ENCODE measurements at places on chromosomes 2 and 18.

- DNase-seq: no peak
Observed at GRCh38 chr2:31365348-31365747, 49.2 kb downstream of the XDH start.

DNA sequence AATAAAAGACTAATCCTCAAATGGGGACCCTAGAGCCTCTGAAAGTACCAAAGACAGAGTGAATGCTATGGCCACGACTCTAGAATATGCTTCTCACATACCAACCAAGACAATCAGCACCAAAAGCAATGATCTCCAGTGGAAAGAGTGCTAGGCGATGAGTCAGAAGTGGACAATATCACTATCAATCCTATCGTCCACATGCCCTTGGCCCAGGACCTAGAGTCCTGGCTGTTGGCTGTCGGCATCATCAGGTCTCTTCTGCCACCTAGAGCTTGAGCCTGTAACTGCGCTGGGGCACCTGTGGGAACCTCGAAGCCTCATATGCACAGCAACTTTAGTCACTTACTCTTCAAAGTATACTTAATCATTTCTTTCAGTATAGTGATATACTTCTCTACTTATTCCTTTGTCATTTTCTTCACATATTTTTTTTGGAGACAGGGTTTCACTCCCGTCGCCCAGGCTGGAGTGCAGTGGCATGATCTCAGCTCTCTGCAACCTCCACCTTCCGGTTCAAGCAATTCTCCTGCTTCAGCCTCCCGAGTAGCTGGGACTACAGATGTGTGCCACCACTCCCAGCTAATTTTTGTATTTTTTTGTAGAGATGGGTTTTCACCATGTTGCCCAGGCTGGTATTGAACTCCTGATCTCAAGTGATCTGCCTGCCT lies 29.7 kb downstream of the NOL10 start:
- DNase-seq: no peak

DNA sequence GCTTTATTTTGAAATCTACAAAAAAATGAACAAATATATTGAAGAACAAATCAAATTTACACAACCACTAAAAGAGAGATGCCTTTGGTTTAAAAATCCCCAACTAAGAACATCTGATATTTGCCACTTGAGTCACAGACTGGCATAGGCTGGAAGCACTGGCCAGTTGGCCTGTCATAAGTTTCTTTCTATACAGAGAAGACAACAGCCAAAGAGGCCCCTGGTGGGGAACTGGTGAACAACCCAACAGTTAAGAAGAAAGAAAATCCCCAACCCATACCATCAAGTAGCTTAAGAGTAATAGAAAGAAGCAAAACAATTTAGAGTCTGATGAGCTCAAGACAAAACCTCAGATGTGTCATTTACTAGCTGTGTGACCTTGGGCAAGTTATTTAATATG lies 45.5 kb downstream of the OSR1 start:
- DNase-seq: no peak

GRCh38 chr2:43210467-43211303 lies 15.7 kb downstream of the ZFP36L2 start:
- DNase-seq: no peak

GRCh38 chr2:172448544-172449267 lies 21.3 kb downstream of the ITGA6 start:
- DNase-seq: no peak

DNA sequence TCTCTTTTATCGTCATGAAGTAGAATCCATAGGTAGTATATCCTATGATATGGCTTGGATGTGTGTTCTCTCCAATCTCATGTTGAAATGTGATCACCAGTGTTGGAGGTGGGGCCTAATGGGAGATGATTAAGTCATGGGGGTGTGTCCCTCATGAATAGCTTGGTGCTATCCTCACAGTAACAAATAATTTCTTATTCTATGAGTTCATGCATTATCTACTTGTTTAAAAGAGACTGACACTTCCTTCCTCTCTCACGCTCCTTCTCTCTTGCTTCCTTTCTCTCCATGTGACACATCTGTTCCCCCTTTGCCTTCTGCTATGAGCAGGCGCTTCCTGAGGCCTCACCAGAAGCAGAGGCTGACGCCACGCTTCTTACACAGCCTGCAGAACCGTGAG lies 165.6 kb downstream of the MREG start:
- DNase-seq: no peak

DNA sequence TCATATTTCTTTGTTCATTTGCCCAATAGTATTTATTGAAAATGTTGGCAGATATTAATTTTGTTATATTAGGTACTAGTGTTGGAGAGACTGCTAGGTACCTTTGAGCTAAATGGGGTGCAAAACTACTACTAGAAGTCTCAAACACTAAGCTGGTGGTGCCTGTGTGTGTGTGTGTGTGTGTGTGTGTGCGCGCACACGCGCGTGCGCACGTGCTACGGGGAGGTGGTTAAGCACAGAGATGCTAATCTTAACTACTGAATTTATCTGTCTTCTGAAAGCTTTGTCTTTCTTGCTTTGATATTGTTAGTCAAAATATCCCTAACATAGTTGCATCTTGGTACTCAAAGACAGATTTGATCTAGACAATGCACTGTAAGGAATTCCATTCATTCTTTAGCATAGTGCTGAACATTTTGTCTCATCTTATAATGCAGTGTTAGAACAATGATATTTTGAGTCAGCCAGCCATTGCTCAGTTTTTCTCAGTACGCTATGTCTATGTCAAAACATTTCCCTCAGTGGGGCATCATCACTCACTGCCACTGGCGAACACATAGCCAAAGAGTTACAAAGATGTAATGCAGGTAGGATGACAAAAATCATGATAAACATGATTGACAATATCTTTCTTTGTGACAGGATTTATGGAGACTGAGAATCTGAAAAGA lies 396.0 kb upstream of the RGPD4 start:
- DNase-seq: no peak

GRCh38 chr18:75264195-75264594 lies 53.6 kb downstream of the TSHZ1 start:
- no peak for DNase-seq

- DNase-seq: no peak
Observed at GRCh38 chr2:10303181-10303693, 533 bp downstream of the HPCAL1 start.

- DNase-seq: no peak
Observed at GRCh38 chr2:204172145-204172600, 235.6 kb downstream of the ICOS start.

GRCh38 chr2:110101280-110101844 lies 14.3 kb downstream of the MALL start:
- DNase-seq: no peak

- no peak for DNase-seq
Observed at GRCh38 chr2:216648105-216648504, 14.9 kb downstream of the IGFBP2 start.

- DNase-seq: no peak
Observed at GRCh38 chr2:121004359-121004758, 268.7 kb downstream of the GLI2 start.

GRCh38 chr2:142940606-142941223 lies 63.3 kb downstream of the KYNU start:
- no peak for DNase-seq
